Activated CD4-positive, alpha-beta T cell treated with anti-CD3 and anti-CD28 coated beads for 36 hours (primary cell): ENCODE measurements at places on chromosomes 11 and 22. TPM values are rescaled to one million over a fixed set of nuclear protein-coding genes. Genes with fewer than 3 reads are reported as not detected.

GRCh38 chr11:67614730-67615714 lies 8.3 kb downstream of the NDUFV1 start:
- H3K36me3 ChIP-seq, result peaks cover 12% of the 10 kb centered on the region
- peak; percentile 85 for DNase-seq
- peak overlapping the region; percentile 67 for H3K4me3 ChIP-seq

GRCh38 chr11:44286268-44286880 lies 23.6 kb downstream of the ALX4 start:
- H3K4me3 ChIP-seq, result no peak overlapping the region
- H3K27me3 ChIP-seq, result peaks cover 2% of the 10 kb centered on the region

GRCh38 chr11:118996926-118997626 lies 862 bp upstream of the CENATAC start:
- H3K36me3 ChIP-seq, result peaks cover 41% of the 10 kb centered on the region
- H3K4me3 ChIP-seq, result peak overlapping the region; percentile 88
- H3K27me3 ChIP-seq, result no peaks in the 10 kb centered on the region
- DNase-seq, result peak; percentile 70

GRCh38 chr11:1707751-1708150 lies 10.8 kb downstream of the KRTAP5-6 start:
- peaks cover 14% of the 10 kb centered on the region for H3K4me1 ChIP-seq
- no peaks in the 10 kb centered on the region for H3K27me3 ChIP-seq
- no peak overlapping the region for H3K4me3 ChIP-seq
- DNase-seq, result no peak
- H3K36me3 ChIP-seq, result no peaks in the 10 kb centered on the region

GRCh38 chr11:107221748-107222285 lies 203.5 kb upstream of the GUCY1A2 start:
- H3K36me3 ChIP-seq, result no peaks in the 10 kb centered on the region
- no peaks in the 10 kb centered on the region for H3K4me1 ChIP-seq
- H3K27me3 ChIP-seq, result peaks cover 3% of the 10 kb centered on the region
- no peak overlapping the region for H3K4me3 ChIP-seq

DNA sequence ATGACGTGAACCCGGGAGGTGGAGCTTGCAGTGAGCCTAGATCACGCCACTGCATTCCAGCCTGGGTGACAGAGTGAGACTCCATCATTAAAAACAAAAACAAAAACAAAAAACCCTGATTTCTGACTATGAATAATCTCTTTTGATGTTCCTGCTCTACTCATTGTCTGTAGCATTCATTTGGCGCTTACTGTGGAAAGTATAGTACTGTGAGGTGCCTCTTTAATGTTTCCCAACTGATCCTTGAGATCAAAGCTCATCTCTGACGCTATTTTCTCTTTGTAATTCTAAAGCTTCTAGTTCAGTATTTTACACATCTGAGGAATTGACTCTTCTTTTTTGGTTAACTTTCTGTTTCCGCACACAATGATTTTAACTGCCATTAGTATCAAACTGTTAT lies 60.0 kb downstream of the GRK3 start:
- H3K36me3 ChIP-seq, result no peaks in the 10 kb centered on the region
- H3K4me1 ChIP-seq, result peaks cover 23% of the 10 kb centered on the region
- peak; percentile 31 for DNase-seq

KLHL35 gene
- 0.65 TPM for total RNA-seq

SSH3 gene
- 11.1 TPM for total RNA-seq

PHOX2A gene
- not detected for total RNA-seq
